ENCODE measurements at places on chromosomes 2 and 18. TPM values are rescaled to one million over a fixed set of nuclear protein-coding genes. Genes with fewer than 3 reads are reported as not detected.

GRCh38 chr18:27298214-27298804 lies 113.2 kb upstream of the CHST9 start:
- no peak overlapping the region for H3K4me3 ChIP-seq
- no peaks in the 10 kb centered on the region for H3K36me3 ChIP-seq
- no peak overlapping the region for H3K27ac ChIP-seq
- DNase-seq = peak; percentile 10

The DLGAP1 gene
- 135 TPM for total RNA-seq

- H3K27me3 ChIP-seq = no peaks in the 10 kb centered on the region
- no peak overlapping the region for H3K27ac ChIP-seq
- no peak overlapping the region for H3K4me3 ChIP-seq
- DNase-seq = peak; percentile 87
- peaks cover 12% of the 10 kb centered on the region for H3K4me1 ChIP-seq
These were observed 94.3 kb downstream of the LIPG start for GRCh38 chr18:49656073-49656692.

DNA sequence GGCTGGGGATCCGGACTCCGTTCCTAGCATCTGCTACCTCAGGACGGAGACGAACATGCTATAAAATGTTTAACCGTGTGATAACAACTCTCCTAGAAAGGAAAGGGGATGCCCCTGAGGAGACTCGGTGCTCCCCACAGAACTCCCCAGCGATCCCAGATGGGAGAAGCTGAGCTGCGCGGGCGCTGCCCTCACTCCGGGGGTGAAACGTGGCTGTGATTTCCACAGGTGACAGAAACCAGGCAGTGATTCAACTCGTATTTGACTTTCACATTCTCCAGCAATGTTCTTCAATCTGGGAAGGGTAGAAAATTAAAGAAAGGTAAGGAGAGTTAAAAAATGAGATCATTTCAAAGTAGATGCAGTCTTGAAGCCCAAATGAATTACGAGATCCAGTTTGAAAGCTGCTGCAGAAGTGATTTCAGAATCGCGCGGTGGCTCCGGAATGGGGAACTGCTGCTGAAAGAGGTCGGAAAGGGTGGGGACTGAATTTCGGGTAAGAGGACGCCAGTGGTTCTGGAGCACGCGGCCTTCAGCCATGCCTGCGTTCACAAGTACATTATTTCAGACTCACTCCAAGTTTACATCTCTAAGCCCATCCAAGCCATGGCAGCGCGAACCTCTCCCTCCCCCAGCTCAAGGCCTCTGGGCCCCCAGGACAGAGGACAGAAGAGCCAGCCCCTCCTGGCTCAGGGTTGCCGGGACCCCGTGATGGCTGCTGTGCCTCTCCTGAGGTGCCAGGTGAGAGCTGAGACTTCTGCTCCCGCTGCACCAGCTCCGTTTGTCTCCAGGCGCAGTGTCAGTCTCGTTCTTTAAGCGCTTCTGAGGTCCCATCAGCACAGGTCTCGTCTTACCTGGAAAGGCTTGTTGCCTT lies 39.5 kb downstream of the ADNP2 start:
- no peak for DNase-seq
- no peaks in the 10 kb centered on the region for H3K27me3 ChIP-seq
- H3K36me3 ChIP-seq = no peaks in the 10 kb centered on the region
- H3K27ac ChIP-seq = peak overlapping the region; percentile 5
- peak overlapping the region; percentile 57 for H3K4me3 ChIP-seq
- no peaks in the 10 kb centered on the region for H3K4me1 ChIP-seq

DNA sequence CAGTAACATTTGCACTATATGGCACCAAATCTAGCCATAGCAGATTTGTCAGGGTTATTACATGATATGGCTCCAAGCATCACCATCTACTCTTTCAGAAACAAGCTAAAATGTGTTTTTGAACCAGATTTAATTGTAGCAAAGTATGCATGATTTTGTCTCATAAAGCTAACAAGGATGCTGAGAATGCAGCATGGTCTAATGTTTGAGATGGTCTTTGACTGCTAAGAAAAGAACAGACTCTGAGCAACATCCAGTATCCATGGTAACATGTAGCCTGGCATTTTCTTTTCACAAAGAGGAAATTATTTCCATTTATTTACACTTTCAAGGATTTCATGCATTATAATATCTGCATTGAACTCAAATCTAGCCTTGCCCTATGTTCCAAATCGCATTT lies 206.5 kb downstream of the PDE1A start:
- H3K4me1 ChIP-seq = no peaks in the 10 kb centered on the region
- no peaks in the 10 kb centered on the region for H3K27me3 ChIP-seq
- no peak overlapping the region for H3K27ac ChIP-seq
- no peaks in the 10 kb centered on the region for H3K36me3 ChIP-seq
- no peak for DNase-seq

All from A673 (cell line).